ENCODE measurements at places on chromosomes 6 and 20.
A peak's percentile ranks its signal among the peaks of the same experiment; 100 is the strongest.

- no peak for DNase-seq
Measured at GRCh38 chr6:81734081-81734480, 18.4 kb downstream of the TENT5A start.

GRCh38 chr20:36270744-36271638 is 34.7 kb downstream of the AAR2 start:
- DNase-seq, result no peak

DNA sequence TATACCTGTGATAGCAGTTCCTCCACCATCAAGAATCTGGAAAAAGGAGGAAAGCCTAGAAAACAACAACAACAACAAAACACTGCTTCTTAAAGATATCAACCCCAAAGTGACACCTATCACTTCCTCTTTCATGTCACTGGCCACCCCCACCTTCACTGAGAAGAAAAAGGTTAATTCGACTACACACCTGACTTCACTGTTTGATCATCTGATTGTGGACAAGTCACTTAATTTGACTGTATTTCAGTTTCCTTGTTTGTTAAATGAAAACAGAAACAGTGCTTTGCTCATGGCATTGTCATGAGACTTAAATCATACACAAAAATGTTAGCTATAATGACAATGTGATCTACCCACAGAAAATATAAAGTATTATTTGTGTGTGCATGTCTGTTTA is 280.6 kb upstream of the SULF2 start:
- no peak for DNase-seq

DNA sequence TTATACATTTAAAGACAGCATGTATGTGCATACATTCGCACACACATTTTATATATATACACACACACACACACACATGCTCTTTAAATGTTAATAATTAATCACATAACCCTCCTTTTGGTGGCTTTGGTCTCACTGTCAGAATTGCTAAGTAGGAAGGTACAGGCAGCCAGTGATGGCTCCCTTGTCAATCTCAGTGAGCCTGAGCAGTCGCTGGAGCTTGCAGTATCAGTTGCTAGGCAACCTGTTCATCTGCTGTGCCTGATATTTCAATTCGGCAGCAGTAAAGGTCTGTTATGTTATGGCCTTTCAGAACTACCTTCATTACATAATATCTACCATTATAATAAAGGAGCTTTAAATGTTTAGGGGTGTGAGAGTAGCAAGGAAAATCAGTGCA is 374.3 kb downstream of the LMBRD1 start:
- DNase-seq, result no peak

DNA sequence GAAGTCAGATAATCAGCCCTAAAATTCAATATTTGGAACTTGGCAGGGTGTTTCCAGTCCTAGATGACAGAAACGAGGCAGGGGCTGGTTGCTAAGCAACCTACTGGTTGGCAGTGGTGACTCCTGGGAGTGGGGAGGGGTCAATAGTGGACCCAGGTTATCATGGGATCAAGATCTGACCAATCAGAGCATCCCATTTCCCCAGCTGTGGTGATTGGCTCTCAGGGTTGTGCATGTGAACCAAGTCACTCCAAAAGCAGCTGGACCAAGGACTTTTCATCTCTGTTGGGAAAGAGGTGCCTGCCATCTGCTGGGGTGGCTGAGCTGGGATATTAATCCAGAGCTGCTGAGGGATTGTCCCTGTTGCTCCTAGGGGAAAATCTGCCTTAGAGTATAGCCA is 253.4 kb downstream of the PREX1 start:
- DNase-seq, result no peak

DNA sequence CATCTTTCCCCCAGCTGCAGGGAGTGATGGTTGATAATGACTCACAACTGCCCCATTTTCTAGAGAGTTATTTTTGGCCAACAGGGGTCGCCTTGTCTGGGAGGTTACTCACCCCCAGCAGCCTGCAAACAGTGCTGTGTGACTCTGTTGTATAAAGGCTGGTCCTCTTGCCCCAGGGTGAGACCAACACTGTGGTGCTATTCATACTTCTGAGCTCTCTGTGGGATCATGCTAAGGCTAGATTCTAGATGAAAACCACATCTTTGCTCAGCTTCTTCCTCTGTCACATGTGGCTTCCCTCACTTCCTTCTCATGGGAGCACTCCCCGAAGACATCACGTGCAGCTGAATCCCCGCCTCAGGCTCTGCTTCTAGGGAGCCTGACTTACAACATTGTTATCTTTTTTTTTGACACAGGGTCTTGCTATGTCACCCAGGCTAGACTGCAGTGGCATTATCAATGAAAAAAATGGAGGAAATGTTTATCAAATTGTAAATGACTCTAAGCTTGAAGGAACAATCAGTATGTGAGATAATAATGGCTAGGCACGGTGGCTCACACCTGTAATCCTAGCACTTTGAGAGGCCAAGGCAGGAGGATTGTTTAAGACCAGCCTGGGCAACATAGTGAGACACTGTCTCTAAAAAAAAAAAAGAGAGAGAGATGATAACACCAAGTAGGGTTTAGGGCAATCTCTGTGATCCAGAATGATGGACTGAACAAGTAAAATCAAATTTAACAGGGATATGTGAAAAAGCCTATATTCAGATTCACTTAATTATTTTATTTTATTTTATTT is 55.7 kb upstream of the SLC23A2 start:
- DNase-seq, result peak; percentile 39

DNA sequence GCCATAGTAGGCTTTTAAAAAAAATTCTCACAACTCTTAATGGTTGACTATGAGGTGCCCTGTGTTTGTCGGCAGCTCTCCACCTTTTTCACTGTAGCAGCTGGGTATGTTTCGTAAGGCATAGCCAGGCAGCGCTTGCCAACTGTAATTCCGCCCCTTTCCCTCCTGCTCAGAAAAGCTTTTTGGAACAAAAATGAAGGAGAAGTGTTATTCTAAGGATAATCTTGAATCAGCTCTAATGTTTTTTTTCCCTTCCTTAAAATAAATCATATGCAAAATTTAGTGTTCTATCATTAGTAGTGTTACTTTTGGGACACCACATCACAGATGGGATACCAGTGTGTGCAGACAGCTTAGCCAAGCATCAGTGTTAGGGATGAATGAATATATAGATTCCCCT is 21.2 kb downstream of the RIOK1 start:
- DNase-seq, result no peak

DNA sequence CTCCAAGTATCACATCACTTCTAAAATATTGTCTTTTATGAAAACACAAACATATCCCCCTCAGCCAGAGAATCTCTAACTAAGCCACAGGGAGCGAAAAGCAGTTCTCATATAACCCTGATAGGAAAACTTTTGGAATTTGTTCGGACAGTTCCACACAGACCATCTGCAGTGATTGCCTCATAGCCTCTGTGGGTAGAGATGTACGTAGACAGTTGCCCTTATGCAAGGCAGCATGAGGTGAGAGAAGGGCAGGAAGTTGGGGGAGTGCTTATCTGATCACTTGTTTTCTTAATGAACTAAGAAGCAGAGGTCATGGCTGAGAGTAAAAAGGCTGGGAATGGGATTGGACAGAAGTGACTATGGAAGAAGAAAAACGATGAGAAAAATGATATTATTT is 39.6 kb downstream of the SLC23A2 start:
- DNase-seq, result no peak

- no peak for DNase-seq
Measured at GRCh38 chr20:34637245-34638038, 39.5 kb downstream of the PIGU start.

- no peak for DNase-seq
Measured at GRCh38 chr6:129006724-129007514, 124.0 kb downstream of the LAMA2 start.

GRCh38 chr6:42315991-42316970 is 98.6 kb upstream of the MRPS10 start:
- DNase-seq, result no peak

GRCh38 chr6:27132532-27133280 is 114.8 kb upstream of the PRSS16 start:
- DNase-seq, result peak; percentile 95

GRCh38 chr6:22682979-22683378 is 113.6 kb downstream of the HDGFL1 start:
- DNase-seq, result no peak

DNA sequence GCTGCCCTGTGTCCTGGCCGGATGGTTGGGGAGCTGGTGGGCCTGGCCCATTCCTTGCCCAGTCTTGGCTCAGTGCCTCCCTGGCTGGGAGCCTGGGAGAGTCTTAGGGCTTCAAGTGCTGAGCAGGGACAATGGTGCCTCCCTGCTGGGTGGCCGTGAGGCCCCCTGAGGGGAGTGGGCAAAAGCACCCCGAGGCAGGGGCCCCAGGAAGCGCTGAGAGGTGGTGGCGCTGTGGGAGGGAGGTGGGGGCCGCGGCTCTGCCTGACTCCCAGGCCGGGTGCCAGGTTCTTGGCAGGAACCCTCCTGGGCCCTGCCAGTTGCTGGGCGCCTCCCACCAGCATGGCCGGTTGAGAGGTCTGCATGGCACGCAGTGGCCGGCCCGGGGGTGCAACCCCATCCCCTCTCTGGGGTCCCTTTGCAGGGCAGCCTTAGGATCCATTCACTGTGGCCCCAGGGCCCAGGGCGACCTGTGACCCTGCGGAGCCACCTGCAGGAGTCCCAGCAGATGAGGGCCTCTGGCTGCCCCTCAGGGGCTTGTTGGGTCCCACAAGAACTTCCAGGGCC is 9.2 kb upstream of the RPS21 start:
- no peak for DNase-seq

DNA sequence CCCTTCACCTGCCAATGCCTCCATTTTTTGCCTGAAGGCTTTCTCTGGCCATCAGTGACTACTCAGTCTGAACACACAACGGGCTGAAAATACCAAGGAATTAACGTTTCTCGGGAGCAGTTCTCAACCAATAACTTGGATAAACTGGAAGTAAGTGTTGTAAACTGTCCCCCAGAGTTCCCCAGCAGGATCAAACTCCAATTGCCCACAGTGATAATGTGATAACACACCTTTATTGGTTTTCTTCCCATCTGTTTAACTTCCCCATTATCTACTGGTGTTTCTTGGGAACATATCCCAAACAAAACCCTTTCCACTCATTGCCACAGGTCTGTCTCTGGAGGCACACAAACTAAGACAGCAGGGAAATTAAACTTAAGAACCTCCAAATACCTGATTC is 21.8 kb upstream of the FAM135A start:
- no peak for DNase-seq

DNA sequence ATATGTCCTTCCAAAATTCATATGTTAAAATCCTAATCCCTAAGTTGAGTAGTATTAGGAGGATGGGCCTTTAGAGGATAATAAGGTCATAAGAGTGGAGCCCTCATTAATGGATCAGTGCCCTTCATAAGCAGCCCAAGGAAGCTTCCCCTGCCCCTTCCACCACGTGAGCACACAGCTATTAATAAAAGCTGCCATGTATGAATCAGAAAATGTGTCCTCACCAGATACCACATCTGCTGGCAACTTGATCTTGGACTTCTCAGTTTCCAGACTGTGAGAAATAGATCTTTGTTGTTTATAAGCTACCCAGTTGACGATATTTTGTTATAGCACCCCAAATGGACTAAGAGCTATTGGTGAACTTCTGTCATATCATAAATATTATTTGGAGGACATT is 207.7 kb upstream of the HDDC2 start:
- no peak for DNase-seq

Data from stimulated activated naive B cell treated with anti-CD40 and anti-IgM and Interleukin-4, amounts not matched to agents 10 μg/mL and 1 μg/mL and 100 μg/mL, for 72 hours (primary cell).